Stimulated activated CD4-positive, alpha-beta T cell treated with anti-CD3 and anti-CD28 coated beads, Interleukin-15, amount 100 ng/mL, for 1 hour (primary cell): ENCODE measurements at places on chromosomes 2 and 18.

DNA sequence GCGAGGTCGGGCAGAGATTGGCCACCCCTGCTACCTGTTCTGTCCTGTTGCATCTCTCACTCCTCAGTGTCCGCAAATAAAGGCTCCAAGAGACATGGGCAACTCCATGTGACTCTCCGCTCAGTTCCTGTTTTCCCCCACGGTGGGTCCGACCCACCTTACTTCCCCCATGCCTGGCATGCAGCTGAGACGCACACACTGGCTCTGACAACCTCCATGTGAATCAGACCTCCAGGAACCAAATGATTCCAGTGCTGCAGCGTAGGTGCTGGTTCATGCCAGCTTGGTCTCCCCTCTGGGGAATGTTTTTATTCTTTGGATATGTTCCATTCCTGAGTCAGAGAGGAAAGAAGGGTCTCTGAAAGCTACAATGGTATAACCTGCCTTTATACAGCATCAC is 221.5 kb downstream of the SH3RF3 start:
- no peak for DNase-seq

DNA sequence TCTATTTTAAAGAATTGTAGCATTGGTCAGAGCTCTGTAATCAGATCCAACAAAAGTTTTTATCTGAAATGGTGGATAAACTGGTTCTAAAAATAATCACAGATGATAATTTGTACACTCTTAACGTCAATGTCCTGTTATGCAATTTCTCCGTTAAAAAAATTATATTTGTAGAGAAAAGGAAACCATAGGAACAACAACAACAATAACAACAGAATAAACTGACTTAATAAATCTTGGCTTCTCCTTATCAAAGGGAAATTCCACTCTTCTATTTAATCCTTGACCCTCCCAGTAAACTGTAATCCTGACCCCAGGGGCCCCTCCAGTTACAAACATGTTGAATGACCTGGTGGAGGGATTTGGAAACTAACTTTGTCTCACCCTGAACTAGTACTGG is 78.6 kb upstream of the ZFP36L2 start:
- no peak for DNase-seq

- DNase-seq = no peak
These were observed 306.6 kb downstream of the PTH2R start for GRCh38 chr2:208713066-208713745.

- no peak for DNase-seq
These were observed 17.4 kb downstream of the TPGS2 start for GRCh38 chr18:36811430-36811829.

DNA sequence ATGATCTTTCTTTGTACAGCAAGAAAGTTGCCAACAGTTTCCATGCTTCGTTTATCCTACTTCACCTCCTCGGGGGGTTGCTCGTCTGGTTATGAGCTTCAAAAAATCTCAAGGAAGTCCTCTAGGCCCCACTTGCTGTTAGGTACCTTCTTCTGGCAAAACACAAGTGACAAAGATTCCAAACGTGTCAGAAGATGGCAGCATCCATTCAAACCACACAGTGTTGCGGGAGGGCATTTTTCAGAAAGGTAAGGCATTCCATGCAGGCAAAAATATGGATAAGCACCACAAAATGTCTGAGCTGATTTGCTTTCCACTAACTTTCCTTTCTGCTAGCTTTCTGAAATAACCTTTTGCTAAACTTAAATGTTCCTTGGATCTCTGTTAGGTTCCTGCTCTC is 13.2 kb upstream of the OR6B3 start:
- no peak for DNase-seq

GRCh38 chr2:160687629-160688028 is 194.0 kb upstream of the RBMS1 start:
- no peak for DNase-seq

GRCh38 chr18:1438458-1438910 is 533.8 kb downstream of the ADCYAP1 start:
- DNase-seq = no peak

DNA sequence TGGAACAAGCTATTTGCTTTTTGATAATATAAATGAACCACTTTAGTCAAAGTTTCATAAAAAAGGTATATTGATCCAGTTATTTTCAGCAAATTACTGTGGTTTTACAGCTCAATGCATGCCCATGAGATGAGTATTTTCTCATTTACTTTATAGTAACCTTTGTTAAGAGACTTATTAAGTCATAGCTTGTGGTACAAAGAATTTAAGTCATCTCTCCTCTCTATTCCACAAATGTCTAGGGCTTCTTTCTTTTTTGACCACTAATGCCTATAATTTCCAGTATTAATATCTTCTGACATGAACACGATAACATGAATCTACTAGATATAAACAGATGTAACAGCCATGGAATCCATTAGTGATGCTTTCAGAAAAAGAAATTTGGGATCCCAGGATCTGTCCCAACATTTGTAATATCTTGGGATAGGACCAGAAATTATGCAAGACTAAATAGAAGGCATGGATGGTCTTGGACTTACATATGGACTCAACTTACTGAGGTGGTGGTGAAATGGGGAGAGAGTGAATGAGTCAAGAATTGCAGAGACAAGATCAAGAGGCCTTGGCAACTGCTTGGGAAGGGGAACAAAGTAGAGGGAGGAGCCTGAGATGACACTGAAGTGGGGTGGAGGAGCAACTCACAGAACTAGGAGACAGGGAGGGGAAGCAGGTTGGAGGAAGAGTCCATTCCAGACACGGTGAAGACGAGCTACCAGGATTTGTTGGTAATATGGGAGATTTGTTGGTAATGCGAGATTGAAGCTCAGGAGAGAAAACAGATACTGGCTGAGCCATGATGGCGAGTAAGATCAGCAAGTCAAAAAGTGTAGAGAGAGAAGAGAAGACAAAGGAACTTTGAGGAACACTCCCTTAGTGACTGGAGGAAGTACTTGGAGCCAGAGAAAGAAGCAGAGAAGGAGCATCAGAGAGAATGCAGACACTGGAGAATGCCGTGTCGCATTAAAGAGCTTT is 42.4 kb upstream of the KDM3A start:
- DNase-seq = no peak

DNA sequence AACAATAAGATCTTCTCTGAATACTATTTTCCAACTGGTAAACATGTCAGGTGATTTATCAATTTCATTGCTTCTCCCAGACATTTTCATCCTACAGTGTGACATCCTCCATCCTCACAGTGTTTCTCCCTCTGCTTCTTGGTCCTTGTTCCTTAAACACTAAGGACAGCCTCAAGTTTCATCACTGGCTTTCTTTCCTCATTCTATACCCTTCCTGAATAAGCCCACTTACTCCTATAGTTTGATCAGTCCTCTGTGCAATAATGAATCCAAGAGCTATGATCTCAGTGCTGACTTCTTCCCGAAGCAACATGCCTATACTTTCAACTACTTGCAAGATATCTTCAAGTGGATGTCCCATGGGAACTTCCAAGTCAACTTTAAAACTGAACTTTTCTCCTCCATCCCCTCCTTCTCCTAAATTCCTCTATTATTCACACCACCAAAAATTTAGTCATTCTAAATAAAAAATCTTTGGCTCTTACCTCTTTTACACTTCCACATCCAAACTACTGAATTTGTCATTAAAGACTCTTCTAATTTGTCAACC is 87.6 kb downstream of the FAM228A start:
- DNase-seq = no peak

GRCh38 chr2:44616667-44617155 is 255.0 kb downstream of the CAMKMT start:
- DNase-seq = no peak

- DNase-seq = no peak
These were observed 26.3 kb downstream of the ERLEC1 start for GRCh38 chr2:53813151-53813550.

DNA sequence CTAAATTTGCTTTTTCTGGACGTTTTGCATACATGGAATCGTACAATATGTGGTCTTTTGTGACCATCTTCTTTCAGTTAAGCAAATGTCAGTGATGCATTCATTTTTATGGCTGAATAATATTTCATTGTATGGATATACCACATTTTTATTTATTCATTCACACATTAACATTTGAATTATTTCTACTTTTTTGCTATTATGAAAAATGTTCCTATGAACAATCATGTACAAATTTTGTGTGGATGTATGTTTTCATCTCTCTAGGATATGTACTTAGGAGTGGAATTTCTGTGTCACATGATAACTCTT is 67.4 kb upstream of the TXNDC2 start:
- DNase-seq = no peak

- DNase-seq = no peak
These were observed 23.1 kb downstream of the MRPL44 start for GRCh38 chr2:223980397-223980735.

DNA sequence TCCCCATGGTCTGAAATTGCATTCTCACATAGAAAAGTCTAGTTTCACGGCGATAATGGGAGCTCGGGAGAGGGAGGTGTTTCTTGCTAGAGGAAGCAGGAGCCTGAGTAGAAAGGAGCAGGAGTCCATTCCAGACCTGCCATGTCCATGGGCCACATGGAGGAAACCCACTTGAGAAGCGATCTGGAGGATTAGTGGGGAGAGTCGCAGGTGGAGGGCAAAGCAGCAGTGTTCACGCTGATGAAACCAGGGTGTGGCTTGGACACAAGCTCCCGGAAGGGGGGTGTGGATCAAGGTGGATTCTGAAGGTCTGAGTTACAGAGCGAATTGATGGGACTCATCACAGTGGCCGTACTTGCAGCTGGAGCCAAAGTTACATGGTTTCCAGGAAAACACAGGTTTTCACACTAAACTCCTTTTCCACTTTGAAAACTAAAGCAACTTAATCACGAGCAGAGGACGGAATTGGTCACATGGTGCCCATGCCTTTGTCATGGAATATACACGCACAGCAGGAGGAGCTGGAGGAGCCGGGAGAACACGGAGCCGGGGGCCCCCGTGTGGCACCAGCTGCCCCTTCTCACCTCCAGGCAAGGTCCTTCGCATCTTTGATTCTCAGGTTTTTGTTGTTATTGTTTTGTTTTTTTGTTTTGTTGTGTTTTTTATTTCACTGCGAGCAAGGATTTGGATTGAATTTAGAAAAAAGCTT is 255.1 kb upstream of the MYT1L start:
- DNase-seq = no peak

DNA sequence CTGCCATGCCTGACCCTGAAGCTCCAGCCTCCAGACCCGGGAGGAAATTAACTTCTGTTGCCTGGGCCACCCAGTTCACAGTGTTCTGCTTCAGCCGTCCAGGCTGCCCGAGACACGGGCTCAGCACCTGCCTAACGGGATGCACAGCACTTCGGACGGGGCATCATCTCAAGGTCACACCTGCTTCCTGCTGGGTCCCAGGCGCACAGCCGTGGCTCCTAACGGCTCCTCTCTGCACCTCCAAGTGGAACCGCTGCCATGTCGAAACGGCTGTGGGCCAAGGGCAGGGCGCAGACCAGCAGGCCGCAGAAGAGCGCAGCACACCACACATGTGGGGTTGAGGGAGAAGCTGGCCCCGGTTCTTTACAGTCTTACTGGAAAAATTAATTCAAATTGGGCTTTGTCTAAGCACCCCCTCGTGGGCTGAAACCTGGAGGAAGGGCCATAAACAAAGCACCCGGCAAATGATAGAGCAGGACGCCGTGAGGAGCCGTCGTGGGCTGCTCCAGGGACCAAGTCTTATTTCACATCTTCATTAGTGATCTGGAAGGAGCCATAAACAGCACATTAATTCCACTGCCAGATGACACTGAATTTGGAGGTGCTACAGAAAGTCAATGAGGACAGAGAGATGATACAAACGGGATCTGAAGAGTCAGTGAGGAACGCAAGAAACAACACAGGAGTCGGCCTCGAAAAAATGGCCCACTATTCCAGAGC is 59.6 kb downstream of the EIPR1 start:
- DNase-seq = no peak

- no peak for DNase-seq
These were observed 150.1 kb upstream of the CCDC150 start for GRCh38 chr2:196489371-196489770.

- DNase-seq = no peak
These were observed 339.2 kb upstream of the HNRNPA3 start for GRCh38 chr2:176873403-176873802.

DNA sequence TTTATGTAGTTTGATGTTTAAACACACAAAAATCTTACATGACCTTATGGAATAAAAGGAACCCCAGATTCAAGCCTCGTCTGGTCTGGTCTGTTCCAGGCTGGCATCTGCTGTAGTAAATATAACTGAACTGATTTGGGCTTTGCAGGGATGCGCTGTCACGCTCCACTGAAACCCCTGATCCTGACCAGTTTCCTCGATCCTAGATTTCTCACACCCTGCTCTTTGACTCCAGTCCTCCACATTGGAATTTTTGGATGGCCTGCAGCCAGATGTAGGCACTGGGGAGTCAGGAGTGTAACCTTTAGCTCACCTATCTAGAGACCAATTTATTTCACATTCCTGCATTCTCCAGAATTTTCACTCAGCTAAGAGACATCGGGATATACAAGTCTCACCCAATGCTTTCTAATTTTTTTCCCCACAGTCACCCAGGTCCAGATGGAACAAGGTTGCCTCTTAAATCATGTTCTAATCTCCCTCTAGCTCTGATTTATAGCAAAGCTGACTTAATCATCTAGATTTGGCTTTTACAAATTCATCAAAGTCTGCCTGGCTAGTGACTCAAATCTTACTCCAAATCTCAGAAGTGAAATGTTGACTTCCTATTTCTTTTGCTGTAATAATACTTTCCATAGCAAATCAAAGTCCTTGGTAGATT is 219.6 kb downstream of the CD226 start:
- no peak for DNase-seq

GRCh38 chr18:24262087-24262486 is 123.2 kb downstream of the CABYR start:
- DNase-seq = no peak
